ENCODE measurements at places on chromosomes 7 and 10.

DNA sequence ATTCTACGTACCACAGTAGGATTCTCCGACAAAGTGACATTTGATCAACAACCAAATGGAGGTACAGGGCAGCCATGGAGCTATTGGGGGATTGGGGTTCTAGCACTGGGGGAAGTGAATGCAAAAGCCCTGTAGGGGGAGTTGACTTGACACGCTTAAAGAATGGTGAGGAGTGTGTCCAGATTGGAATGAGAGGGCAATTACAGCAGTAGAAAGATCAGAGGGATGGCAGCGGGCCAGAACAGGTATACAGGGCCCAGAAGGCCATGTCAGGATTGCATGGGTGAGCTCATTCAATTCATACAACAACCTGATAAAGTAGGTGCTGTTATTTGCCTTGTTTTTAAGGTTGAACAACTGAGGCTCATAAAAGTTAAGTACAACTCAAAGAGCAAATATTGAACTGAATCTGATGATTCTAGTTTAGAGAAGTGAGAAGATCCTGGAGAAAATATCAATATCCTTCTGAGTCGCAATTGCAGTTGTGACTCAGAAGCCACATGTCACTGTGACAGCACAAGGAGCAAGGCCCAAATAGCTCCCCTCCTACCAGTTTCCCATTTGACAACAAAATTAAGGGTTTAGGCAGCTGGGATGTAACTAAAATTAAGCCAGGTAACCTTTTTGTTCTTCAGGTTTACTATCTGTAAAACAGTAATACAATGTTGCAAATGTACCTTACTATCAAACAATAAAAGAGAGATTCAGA is 28.0 kb upstream of the CTTNBP2 start:
- DNase-seq: no peak

GRCh38 chr7:125504848-125505247 is 575.2 kb upstream of the POT1 start:
- DNase-seq: no peak

DNA sequence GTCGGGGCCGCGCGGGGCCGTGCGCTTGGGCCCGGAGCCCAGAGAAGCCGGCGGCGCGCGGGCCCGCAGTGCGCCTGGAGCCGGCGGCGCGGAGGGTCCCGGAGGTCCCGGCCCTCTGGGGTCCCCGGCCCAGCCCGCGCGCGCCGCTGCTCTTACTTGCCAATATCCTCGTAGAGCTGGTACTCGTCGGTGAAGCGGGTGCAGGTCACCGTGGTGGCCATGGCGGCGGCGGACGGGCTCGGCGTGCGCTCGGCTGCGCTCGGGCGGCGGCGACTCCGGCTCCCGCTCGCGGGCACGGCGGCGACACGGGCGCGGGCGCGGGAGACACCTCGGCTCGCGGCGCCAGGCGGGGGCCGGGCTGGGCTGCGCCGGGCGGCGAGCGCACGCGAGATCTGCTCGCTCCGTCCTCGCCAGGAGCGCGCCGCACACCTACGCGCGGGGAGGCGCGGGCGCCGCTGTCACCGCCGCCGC is at the start of gene CAMK2B:
CAMK2B (minus strand) TSS at position 394 of the 471 bp plus-strand sequence; CDS start at position 221, 173 bp downstream.
- no peak for DNase-seq

- no peak for DNase-seq
Observed at GRCh38 chr10:13117841-13118783, 18.1 kb downstream of the OPTN start.

GRCh38 chr10:49690698-49691356 is 11.4 kb downstream of the C10orf53 start:
- no peak for DNase-seq

DNA sequence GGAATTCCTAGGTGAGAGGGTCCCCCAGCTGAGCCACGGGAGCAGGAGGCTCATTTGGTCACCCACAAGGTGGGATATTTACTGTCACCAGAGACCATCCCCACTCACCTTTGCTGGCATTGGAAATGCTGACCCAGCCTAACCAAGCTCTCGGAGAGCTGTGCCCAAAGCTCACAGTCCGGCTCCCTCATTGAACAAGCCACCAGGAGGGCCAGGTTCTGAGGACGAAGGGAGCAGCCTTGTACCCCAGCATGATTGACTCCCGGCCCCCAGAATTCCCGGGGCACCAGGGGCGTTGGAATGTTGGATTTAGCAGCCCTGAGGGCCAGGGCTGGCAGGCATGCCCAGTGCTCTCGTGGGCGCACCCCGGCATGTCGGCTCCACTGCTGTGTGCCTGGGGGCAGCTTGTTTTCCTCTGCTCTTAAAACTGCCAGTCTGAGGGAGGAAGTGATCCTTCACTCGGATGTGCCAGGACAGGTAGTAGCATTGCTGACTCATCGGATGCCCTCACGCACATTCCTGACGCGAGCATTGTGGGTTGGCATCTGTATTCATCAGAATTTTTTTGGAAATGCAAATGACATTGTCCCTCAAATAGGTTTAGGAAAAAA is 23.3 kb downstream of the CLIP2 start:
- DNase-seq: no peak

GRCh38 chr10:45550903-45551786 is 121.4 kb downstream of the ZFAND4 start:
- DNase-seq: no peak

GRCh38 chr7:155984609-155985405 is 172.5 kb upstream of the SHH start:
- DNase-seq: no peak

DNA sequence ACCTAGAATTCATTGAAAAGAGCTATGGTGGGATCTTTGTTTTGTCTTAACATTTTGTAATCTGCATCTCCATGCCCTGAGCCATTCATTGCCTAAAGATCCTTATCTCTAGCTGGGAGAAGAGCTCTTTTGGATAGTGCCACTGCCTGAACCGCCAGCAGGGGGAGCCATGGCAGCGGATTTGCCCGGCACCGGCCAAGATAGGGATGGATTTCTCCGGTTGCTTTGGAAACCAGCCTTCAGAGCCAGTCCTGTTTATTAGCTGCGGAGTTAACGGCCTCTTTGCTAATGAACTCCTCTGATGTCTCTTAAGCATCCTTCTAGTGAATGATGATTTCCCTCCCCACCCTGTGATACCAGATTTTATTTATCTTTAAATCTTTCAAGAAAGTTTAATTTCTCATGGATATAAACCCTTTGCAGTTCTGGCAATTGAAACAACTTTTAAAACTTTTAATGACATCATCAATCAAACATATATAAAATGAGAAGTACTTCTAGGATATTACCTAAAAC is 58.2 kb upstream of the LYZL2 start:
- peak; percentile 66 for DNase-seq

DNA sequence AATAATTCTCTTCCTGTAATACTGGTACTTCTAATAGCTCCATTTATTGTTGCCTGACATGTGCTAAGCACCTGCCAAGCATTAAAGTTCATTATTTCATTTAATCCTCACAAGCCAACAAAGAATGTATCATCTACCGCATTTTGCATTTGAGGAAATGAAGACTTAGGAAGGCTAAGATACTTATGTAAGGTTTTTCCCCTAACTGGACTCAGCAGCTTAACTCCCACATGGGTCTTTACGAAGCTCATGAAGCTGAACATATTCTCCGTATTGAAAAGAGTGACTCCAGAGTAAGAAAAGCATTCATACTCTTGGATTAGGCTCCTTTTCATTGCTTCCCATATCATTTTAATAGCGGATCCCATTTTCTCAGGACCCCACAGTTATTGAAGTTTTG is 155.7 kb upstream of the TMEM72 start:
- no peak for DNase-seq

DNA sequence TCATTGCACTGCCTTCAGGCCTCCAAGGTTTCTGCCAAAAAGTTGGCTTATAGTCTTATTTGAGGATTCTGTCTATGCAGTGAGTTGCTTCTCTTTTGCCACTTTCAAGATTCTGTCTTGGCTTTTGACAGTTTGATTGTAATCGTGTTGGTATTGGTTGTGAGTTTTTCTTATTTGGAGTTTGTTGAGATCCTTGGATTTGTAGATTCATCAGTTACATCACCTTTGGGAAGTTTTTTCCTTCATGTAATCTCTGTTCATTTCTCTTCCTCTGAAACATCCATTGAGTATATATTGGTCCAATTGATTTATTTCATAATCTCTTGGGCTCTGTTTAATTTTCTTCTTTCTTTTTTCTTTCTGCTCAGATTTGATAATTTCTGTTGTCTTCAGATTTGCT is 59.8 kb downstream of the SEPTIN7 start:
- no peak for DNase-seq

GRCh38 chr7:37484426-37485073 is 35.9 kb upstream of the ELMO1 start:
- no peak for DNase-seq

DNA sequence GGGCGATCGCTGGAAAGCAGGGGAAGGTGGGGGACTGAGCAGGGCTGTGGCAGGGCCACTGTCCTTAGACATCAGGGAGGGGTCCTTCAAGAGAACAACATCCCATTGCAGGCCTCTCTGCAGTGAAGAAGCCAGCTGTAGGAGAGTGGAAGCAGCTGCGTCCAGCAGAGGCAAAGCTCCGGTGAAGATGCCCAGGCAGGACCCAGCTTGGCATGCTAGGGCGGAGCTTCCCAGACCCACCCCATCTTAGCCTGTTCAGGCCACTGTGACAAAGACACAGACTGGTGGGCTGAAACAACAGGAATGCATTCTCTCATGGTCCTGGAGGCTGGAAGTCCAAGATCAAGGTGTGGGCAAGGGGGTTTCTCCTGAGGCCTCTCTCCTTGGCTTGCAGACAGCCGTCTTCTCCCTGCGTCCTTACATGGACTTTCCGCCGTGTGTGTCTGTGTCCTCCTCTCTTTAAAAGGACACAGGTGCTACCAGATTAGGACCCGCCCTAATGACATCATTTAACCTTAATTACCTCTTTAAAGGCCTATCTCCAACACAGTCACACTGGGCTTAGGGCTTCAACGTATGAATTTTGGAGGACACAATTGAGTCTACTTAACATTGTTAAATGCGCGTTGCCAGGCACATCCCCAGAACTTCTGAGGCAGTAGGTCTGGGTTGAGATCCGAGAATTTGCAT is 178.1 kb upstream of the GRB10 start:
- DNase-seq: no peak

DNA sequence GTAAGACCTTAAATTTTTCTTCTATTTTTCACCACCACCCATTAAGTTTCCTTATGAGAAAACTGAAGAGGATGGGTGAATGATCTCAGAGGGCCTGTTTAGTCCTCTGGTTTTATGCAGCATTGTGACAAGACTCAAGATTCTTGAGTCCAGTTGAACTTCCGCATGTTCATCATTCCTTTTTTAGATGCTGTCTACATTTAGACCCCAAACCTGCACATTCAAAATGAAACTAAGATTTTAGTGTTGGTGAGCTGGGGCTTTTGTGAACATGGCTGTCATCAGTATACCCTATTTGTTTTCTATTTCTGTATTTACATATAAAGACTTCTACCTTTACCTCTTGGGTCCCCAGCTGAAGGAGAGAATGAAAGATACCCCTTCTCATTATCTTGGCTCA is 31.1 kb downstream of the NET1 start:
- no peak for DNase-seq

GRCh38 chr10:86258941-86259340 is 107.7 kb downstream of the GRID1 start:
- DNase-seq: no peak

GRCh38 chr7:131836733-131837132 is 280.3 kb upstream of the PODXL start:
- DNase-seq: no peak

DNA sequence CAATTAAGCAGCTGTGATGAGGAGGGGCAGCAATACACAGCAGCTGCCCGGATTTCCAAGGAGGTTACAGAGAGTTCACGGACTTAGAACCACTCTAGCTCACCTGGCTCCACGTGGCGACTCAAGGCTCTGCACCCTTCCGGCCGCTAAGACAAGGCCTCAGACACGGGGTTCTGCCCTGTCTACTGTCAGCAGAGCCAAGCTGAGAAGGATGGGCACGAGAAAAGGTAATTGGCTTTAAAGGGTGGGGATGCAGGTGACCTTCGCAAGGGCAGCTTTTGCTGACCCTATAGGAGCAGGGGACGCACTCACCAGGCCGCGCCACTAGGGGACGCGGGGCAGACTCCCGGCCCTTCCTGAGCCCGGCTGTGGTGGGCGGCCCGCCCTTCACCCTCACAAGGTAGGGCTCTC is 152.4 kb downstream of the KIF20B start:
- DNase-seq: no peak

DNA sequence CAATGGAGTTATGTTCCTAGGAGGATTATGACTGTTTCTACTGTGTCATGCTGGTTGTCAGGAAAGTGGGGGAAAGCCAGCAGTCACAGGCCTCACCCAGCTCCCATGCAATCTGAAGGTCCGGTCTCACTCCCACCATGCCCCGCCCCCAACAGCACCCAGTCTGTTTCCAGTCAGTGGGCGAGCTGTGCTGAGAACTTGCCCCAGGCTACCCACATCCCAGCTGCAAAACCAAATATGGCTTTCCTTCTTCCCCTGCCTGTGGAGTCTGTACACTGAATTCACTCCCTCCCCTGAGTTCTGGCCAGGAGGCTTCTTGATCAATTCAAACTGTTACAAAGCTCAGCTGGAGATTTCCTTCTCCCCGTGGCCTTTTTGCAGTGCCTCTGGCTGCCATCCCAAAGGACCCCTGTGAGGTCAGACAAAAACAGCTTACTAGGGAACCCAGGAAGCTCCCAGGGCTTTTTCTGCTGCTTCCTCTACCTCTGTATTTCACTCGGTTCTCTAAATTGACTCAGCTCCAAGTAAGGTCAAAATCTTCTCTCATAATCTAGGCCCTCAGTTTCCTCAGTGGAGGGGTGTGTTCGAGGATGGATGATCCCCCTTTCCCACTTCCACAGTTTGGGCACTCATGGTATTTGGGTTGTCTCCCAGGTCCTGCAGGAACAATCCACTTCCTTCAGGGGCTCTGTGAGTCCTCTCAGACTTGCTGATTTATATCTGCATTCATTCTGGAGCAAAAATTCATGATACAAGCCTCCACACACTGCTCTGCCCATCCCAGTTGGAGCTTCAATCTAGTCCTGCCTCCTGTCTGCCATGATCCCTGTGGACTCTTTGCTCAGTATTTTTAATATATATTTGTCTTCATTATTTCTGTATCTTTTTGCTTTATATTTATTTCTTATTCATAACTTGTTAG is 205.5 kb downstream of the SEMA3D start:
- DNase-seq: no peak

- no peak for DNase-seq
Observed at GRCh38 chr10:126049759-126050700, 153.7 kb downstream of the FANK1 start.

DNA sequence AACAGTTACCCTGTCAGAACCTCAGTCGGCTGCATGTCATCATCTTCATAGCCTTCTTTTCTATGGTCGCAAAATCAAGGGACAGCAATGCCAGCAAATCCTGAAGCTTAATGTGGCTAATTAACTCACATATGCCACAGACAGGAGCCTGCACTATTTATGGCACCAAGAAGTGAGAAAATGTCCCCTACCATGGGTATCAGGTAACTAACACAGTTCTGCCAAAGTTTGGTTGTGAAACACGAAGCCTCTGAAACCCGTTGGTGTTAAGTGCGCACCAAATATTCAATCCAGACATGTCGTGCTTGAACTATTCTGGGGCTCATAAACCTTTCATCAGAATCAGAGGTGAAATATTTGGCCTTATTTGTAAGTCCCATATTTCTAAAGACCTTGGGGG is 63.3 kb downstream of the EVX1 start:
- no peak for DNase-seq

Data from stimulated activated CD8-positive, alpha-beta memory T cell treated with anti-CD3 and anti-CD28 coated beads, Interleukin-2, amount 100 ng/mL, for 1 hour (primary cell).